Breast epithelium (tissue), 4 donors: ENCODE measurements at places on chromosomes 1 and 21. TPM values are rescaled to one million over a fixed set of nuclear protein-coding genes. Genes with fewer than 3 reads are reported as not detected.

GRCh38 chr21:42632771-42633690 is 20.4 kb upstream of the PDE9A start:
- no peak for DNase-seq

- no peak for DNase-seq
Measured at GRCh38 chr1:186386725-186387383, 11.2 kb downstream of the ODR4 start.

The COL11A1 gene
- total RNA-seq, result 0.48 TPM

The LYPD8 gene
- 1.6 TPM for total RNA-seq

DNA sequence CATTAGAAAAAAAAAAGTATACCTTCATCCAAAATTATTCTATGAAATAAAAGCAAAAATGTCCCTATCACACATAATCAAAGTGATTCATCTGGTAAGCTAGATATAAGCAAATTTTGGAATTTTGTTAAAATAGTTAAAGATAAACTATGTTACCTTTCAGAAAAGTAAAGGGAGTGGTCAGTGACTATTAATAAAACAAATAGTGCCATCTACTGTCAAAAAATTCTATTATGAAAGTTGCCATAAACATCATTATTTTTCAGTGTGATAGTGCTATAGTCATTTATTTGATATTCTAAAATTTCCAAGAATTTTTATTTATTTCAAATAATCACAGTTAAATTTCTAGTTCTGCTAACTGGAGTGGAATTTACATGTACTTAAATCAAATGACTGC is 803.7 kb downstream of the KCNT2 start:
- DNase-seq, result no peak
